Uterus (tissue), 4 donors: ENCODE measurements at places on chromosomes 3 and 15. TPM values are rescaled to one million over a fixed set of nuclear protein-coding genes. Genes with fewer than 3 reads are reported as not detected.

- no peak for DNase-seq
These were observed 6.1 kb upstream of the MESP2 start for GRCh38 chr15:89770041-89770440.

GRCh38 chr3:148584438-148584837 lies 113.3 kb upstream of the AGTR1 start:
- DNase-seq: no peak

DNA sequence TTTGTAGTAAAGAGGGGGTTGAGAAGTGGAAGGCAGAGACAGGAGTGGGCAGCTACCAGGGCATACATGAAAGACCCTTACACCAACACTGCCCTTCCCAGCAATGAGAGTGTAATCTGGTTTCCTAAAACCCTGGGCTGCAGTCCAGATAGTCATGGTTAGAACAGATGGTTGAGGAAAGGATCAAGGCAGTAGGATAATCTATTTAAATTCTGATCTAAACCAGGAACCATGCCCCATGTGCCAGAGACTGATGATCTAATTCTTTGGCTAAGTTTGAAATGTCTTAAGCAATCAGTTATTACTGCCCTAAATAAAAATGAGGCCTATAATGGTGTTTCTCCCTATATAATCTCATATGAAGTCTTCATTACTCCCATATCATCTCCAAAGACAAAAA lies 59.6 kb downstream of the PRTG start:
- no peak for DNase-seq

- DNase-seq: no peak
These were observed 418.8 kb downstream of the OTOL1 start for GRCh38 chr3:161915418-161915750.

The EIF4E3 gene
- 14.9 TPM for total RNA-seq
